ENCODE measurements at places on chromosomes 16 and 17.

GRCh38 chr16:25097276-25097975 is 14.1 kb upstream of the LCMT1 start:
- no peak for DNase-seq

DNA sequence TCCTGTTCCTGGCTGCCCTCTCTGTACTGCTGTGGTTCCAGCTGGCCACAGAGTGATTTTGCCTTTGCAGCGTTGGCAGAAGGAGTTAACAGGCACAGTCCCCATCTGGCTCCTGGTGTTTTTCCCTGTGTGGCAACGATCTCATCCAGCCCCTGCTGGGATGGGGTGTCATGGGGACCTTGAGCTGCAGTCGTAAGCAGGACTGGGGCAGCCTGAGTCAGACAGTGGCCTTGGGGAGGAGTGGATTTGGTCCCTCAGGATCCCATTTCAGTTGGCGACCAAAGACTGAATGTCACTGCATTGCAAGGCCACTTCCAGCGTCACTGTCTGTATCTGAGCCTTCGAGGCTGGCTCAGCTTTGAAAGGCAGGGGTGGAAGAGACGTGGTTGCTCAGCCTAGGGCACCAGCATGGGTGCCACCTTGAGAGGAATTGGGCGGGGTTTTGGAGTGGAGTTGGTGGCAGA is 11.9 kb downstream of the TMEM94 start:
- DNase-seq, result no peak

GRCh38 chr17:80455784-80456183 is 20.6 kb downstream of the NPTX1 start:
- DNase-seq, result no peak

DNA sequence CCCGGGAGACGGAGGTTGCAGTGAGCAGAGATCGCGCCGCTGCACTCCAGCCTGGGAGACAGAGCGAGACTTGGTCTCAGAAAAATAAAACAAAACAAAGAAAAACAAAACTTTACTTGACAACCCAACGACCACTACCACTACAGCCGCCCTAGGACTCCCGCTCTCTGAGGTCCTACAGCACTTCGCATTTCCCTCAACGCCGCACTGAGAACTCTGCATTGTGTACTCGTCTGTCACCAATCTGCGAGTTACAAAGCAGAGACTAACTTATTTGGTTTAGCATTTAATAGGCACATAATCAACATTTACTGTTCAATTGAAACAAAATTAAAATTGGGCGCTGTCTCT is 479 bp upstream of the ZNF207 start:
- DNase-seq, result no peak

- DNase-seq, result no peak
Observed at GRCh38 chr16:29898135-29898803, 1.1 kb downstream of the SEZ6L2 start.

GRCh38 chr17:28118362-28118761 is 75.9 kb downstream of the NLK start:
- DNase-seq, result no peak

- DNase-seq, result no peak
Observed at GRCh38 chr16:49542391-49542891, 168.8 kb downstream of the C16orf78 start.

- DNase-seq, result no peak
Observed at GRCh38 chr17:416293-417206, 63.9 kb upstream of the RPH3AL start.

DNA sequence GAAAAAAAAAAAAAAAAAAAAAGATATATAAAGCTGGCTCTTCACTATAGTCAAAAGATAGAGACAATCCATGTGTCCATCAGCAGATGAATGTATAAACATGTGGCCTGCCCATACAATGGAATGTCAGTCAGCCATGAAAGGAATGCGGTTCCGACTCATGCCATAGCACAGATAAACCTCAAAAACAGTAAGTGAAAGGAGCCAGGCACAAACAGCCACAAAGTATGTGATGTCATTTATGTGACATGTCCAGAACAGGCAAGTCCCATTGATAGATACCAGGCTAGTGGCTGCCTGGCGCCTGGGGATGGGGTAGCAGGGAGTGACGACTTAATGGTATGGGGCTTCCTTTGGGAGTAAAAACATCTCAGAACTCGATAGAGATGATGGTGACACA is 155.7 kb downstream of the CMIP start:
- no peak for DNase-seq

- DNase-seq, result no peak
Observed at GRCh38 chr16:17076092-17076754, 394.5 kb downstream of the XYLT1 start.

DNA sequence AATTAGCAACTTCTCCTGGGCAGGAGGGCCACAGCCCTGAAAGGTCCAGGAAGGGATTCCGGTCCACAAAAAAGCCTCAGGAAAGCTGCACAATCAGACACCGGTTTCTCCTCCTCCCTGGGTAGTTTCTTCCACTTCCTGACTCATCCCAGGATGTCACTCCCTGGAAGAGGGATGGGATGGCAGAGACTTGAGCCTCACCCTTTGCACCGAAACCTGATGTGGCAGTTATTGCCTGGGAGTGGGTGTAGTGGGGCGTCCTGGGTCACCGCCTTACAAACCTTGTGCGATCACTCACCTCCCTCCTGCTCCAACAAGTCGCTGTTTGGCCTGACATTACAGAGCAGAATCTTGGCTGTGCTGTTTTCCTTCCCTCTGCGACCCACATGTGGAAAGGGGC is 70.8 kb downstream of the LYRM1 start:
- no peak for DNase-seq

GRCh38 chr17:37043201-37043600 is 94.4 kb downstream of the AATF start:
- no peak for DNase-seq

- no peak for DNase-seq
Observed at GRCh38 chr16:1150511-1150982, 2.4 kb upstream of the CACNA1H start.

DNA sequence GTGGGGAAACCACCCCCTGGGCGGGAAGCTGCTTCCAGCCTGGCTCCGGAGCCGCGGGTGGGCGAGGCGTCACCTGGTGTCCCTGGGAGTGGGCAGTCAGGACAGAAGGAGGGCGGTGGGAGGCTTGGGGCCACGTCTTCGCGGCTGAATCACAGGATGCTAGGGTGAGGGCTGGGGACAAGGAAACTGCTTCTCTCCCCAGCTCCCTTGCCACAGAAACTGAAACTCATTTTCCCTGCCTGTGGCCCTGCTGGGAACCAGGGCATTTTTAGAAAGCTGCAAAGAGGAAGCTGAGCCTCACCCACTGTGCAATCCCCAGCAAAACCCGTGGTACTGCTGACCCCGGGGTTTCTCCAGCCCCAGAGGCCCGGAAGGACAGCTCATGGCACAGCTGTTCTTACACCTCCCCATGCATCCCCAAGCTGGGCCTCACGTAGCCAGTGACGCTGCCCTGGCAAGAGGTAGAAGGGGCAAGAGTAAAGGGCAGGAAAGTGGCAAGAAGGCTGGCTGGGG is 8.2 kb downstream of the RHBDF2 start:
- peak; percentile 87 for DNase-seq

DNA sequence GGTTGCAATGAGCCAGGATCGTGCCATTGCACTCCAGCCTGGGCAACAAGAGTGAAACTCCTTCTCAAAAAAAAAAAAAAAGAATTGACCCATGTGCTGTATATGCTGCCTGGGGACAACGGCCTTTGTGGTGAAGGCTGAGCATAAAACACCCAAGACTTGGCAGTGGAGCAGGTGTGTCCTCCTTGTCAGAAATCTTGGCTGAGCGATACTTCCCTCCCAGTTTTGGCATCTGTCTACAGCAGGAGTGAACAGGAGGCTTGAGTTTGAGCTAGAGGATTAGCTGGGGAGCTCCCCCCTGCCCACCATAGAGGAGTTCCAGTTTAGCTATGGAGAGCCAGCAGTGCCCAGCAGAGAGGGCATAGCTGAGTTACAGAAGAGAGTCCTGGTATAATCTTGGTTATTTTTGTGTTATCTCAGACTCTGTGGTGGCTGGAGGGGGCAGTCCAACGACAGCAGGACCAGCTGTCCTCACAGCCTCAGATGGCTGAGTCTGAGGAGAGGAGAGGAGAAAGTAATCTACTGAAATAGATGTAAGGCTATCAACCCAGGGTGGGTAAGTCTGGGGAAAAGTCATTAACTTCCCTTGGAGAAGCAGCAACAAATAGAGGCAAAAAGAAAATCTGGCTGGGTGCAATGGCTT is 18.4 kb downstream of the SP2 start:
- no peak for DNase-seq

- DNase-seq, result no peak
Observed at GRCh38 chr16:29650771-29651170, 12.3 kb upstream of the SPN start.

DNA sequence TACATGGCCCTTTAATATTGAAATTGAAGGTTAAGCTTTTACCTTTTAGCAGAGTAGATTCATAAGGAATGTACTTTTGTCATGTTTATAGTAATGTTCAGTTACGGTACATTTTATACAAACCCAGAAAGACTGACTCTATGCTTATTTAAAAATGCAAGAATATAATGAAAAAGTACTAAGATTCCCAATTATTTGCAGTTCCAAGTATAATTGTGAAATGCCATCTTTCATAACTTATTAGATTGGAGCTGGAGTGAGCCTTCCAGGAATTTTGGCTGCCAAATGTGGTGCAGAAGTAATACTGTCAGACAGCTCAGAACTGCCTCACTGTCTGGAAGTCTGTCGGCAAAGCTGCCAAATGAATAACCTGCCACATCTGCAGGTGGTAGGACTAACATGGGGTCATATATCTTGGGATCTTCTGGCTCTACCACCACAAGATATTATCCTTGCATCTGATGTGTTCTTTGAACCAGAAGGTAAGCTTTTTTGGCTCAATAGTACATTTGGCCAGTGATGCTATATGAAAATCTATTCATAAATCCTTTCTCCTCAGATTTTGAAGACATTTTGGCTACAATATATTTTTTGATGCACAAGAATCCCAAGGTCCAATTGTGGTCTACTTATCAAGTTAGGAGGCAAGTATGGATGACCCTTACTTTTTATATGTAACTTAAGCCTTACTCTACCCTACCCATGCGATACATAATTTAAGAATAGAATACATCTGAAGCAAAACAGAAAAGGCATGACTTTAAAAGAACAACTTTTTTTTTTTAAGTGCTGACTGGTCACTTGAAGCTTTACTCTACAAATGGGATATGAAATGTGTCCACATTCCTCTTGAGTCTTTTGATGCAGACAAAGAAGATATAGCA is 4.2 kb downstream of the SRSF2 start:
- DNase-seq, result no peak

GRCh38 chr17:27558341-27558740 is 72.6 kb upstream of the LGALS9 start:
- DNase-seq, result no peak

GRCh38 chr16:77805398-77805797 is 17.0 kb downstream of the VAT1L start:
- DNase-seq, result no peak

GRCh38 chr17:59335685-59336084 is 4.2 kb downstream of the YPEL2 start:
- no peak for DNase-seq

DNA sequence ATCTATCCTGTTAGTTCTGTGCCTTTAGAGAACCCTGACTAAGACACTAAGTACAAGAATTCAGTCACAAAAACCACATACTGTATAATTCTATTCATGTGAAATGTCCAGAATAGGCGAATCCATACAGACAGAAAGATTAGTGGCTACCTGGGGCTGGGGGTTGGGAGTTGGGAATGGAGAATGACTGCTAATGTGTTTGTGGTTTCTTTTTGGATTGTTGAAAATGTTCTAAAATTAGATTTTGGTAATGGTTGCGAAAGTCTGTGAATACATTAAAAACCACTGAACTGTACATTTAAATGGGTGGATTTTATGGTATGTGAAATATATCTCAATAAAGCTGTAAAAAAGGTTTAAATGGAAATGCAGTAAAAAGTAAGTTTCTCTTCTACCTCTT is 80.4 kb upstream of the AKTIP start:
- no peak for DNase-seq

DNA sequence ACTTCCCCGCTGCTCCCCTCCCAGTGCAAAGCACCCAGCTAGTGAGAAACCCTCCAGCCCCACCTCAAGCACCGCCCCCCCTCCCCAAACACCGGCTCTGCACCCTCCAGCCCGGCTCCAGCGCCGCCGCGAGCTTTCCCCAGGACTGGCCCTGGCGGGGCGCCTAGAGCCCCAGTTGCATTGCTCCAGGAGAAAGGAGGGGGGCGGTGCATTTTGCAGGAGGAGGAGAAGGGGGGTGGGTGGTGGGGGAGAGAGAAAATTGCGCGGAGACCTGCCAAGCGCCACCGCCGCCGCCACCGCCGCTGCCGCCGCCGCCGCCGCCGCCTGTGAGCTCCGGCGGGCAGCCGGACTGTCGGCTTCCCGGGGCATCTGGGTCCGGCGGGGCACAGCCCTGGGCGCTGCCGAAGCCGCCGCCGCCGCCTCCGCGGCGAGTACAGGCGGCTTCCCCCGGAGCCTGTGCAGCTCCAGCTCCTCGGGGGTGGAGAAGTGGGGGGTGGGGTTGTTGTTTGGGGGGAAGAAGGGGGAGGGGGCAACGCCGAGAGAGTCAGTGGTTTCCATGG is 333 bp upstream of the NOG start:
- no peak for DNase-seq

DNA sequence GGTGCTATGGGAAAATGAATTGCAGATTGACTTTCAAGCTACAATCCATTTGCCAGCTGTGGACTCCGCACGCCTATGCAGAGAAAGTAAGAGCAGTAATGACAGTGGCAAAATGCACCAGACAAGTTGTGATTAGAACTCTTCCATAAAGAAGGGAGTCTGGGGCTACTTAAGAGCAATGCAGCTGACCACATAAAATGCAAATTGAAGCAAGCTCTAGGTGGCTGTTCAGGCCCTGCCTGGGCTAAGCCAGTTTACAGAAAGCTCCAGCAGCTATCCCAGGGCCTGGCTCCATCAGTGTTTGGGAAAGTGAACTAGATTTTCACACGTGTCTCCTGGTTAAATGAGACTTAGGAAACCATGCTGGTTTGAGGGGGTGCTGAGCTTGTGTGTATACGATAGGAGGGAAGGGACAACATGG is 2.2 kb upstream of the MAP2K6 start:
- DNase-seq, result no peak

- no peak for DNase-seq
Observed at GRCh38 chr17:71613996-71614395, 506.8 kb upstream of the SOX9 start.

DNA sequence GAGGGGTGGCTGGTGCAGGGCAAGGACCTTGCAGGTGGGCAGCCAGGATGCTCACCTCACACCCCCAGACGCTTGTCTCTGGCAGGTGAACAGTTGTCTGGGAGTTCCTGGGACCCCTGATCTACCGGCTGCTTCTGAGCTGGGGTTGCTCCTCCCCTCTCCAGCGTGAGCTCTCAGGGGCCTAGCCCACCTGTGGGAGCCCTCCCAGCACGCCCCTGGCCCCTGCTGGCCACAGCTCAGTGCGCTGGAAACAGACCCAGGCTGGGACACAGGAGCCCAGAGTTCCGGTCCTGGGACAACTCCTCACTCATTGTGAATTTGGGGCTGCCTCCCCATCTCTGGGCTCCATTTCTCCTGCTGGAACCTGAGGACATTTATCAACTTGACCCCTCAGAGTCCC is 30.3 kb downstream of the ARHGAP23 start:
- no peak for DNase-seq

- DNase-seq, result no peak
Observed at GRCh38 chr16:8243981-8244380, 346.3 kb downstream of the TMEM114 start.
